CD8-positive, alpha-beta memory T cell (primary cell): ENCODE measurements at places on chromosomes 11 and 22.

DNA sequence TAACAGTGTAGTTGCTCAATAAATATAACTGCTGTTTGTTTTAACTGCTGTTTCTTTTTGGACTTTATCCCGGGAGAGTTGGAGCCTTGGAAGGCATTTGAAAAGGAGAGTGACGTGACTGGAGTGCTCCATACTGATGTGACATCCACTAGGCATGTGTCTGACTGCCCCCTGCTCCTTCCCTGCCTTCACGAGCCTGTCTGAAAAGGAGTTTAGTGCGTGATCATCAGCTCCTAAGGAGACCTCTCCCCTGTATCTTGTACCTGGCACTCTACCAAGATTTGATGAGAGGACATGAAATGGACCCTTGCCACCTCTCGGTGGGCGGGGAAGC lies 22.9 kb downstream of the ZBTB16 start:
- DNase-seq, result no peak

- no peak for DNase-seq
Observed at GRCh38 chr22:36068776-36069344, 40.2 kb upstream of the RBFOX2 start.

GRCh38 chr11:68146010-68146540 lies 24.9 kb upstream of the CHKA start:
- no peak for DNase-seq

DNA sequence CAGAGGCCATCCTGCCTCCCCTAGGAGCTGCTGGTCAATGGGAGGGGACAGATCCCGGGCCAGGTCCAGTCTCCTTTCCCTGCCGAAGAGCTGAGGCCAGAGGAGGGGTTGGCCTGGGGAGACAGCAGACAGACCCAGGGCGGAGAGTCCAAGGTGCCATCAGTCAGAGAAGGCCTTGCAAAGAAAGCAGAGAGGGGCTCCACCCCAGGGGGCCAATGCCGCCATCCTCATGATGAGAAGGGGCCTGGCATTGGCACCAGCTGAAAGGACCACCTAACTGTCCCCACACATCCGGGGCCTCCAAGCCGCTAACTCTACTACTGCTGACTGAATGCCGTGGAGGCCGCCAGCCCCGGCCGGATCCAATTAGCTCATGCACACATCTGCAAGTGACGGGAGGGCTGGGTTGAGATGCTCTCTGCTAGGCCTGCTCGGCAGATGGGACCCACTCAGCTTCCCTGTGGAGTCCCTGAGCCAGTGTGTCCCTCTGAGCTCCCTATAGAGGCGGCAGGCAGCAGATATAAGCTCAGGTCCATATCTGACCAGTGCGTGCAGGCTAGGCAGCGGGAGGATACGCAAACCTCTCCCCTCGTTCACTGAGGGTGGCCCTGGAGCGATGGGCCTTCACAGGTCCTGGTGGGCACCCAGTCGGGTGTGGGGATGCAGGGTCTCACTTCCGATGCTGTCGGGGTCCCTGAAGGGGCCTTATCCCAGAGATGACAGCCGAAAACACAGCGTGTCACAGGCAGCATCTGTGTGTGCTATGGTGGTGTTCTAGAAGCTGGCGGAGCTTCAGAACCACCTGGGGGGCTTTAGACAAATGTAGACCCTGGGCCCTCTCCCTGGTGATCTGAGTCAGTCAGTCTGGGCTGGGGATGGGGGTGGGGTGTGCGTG lies 183.9 kb downstream of the CTTN start:
- no peak for DNase-seq

DNA sequence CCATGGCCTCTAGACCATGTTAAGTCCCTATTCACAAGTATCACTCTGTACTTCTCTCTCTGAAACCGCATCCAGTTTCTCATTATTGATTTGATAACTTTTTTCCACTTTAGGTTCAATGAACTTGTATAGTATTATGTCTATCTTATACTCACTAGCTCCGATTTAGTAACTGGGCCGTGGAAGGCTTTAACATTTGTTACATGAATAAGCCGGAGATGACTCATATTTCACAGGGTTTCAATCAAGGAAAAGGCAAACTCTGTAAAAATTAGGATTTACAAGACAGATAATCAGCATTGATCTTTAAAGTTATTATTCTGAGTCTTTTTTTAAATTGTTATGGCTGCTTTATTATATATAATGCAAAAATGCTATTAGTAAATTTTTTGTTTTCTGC lies 662.2 kb upstream of the CNTN5 start:
- DNase-seq, result no peak

DNA sequence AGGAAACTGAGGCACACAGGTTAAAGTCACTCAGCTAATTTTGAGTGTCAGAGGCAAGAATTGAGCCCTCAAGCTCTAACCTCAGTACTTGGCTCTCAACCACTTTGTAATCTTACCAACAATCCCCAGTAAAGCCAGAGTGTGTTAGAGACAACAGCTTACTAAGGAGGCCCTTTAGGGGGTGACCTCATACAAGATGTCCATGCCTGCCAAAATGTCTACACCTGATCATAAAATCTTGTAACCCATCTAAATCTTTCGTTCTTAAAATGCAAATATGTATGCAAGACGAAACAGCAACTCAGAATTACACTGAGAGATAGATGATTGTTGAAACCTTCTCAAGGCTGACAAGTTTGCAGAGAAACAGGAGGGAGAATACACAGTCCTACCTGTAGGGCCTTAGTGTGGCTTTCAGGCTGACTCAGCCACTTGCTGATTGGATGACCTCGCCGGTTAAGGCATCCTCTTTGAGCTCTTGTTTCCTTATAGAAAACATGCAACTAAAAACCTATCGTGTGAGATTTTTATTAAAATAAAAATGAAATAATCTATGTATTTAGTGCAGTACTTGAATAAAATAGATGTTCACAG lies 143.2 kb downstream of the OPCML start:
- DNase-seq, result no peak

DNA sequence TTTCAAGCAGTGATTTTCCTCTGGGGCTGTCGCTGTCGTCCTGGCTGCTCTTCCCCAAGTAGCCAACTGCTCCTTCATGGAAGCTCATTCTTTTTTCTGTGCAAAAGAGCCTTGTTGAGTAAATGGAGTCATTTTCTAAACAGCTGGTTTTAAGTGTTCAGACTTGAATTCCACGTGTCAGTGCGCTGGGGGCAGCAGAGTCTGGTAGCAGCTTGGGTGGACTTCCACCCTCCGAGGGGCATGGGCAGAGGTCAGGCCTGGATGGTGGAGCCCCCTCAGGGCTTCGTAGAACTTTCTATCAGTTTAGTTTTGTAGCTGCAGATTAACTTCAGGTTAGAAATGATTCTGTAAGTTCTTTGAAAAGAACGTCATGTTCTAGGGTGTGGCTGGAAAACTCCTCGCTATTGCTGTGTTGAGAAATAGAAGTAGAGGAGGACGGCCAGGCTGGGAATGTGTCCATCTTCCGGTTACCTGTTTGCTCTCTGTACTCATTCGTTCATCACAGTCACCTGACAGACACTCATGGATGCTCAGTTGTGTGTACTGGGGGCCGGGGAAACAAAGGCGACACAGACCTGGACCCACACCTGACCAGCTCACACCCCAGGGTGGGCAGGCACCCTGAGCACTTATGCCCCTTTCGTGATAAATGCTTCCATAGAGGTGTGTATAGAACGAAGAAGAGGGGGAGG lies 270.7 kb downstream of the TBC1D22A start:
- DNase-seq, result no peak

DNA sequence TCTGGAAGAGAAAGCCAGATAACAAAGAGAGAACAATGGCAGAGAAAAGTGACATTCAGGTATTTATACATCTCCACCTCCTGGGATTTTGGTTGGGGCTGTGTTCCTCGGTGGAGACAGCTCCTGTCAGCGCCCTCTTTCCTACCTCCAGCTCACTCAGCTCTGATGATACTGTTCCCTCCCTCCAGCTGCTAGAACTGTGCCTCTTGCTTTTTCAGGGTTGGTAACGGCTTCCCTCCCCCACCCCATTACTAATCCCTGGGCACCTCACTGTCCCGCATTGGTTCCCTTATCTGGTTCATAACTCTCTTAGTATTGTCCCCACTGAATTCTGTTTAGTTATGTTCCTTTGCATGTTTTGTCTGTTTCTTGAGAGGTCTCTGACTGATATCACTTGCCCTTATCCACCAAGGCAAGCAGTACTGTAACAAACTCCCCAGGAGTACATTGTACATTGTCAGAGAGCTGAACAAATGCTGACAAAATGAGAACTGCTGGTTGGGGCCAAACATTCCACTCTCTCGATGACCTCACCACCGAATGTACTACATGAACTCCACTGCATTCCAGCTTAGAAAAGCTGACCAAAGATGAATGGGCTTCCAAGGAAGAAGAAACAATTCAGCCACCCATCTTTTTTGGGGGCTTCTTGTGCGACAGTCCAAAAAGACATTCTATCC lies 5.7 kb upstream of the FBXO3 start:
- no peak for DNase-seq

DNA sequence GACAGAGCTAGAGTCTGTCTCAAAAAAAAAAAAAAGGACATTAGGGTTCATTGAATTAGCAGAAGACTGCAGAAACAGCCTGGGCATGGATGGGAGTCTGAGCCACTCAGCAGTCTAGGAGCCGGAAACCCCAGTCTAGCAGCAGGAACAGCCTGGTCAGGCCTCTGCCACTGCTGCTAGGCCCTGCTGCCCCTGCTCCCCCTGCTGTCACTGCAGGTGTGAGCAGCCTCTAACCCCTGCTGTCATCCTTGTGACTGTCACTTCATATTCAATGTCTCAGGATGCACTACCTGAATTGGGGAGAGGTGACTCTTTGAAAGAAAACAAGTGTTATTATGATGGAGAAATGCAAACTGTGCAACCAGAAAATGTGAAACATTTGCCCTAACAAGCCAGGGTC lies 7.0 kb upstream of the DDX17 start:
- DNase-seq, result peak; percentile 61

DNA sequence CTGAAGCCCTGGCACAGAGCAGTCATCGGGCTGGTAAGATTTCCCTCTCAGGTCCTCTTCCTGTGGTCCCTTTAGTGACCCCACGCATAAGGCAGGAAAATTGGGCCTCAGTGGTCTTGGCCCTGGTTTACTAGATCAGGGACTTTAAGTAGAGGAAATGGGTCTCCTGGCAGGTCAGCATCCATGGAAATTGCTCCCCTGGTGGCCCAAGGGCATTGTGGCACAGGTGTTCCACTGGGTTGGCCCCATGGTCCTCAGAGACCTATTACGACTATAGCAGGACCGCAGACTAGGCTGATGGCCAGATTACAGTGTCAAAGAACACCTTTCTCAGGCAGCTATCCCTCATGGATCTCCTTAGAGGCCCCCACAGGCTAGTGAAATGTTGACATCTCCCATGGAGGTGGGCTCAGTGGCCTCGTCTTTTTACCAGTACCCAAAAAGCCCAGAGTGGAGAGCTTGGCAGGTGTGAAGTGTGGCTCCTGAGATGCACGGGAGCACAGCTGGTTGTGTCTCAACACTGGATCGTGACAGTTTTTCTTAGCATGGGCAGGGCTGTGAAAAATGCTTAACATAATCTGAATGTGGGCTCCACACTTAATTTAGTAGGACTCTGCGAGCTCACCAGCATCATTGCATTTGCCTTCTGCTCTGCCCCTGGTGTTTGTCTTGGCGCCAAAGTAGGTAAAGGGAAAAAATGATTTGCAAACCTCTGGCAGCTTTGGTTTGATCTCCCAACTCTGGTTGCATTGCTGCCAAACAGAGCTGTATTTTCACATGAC lies 74.2 kb downstream of the ZBTB16 start:
- no peak for DNase-seq

GRCh38 chr22:46150655-46151477 lies 540 bp downstream of the PPARA start:
- peak; percentile 75 for DNase-seq

DNA sequence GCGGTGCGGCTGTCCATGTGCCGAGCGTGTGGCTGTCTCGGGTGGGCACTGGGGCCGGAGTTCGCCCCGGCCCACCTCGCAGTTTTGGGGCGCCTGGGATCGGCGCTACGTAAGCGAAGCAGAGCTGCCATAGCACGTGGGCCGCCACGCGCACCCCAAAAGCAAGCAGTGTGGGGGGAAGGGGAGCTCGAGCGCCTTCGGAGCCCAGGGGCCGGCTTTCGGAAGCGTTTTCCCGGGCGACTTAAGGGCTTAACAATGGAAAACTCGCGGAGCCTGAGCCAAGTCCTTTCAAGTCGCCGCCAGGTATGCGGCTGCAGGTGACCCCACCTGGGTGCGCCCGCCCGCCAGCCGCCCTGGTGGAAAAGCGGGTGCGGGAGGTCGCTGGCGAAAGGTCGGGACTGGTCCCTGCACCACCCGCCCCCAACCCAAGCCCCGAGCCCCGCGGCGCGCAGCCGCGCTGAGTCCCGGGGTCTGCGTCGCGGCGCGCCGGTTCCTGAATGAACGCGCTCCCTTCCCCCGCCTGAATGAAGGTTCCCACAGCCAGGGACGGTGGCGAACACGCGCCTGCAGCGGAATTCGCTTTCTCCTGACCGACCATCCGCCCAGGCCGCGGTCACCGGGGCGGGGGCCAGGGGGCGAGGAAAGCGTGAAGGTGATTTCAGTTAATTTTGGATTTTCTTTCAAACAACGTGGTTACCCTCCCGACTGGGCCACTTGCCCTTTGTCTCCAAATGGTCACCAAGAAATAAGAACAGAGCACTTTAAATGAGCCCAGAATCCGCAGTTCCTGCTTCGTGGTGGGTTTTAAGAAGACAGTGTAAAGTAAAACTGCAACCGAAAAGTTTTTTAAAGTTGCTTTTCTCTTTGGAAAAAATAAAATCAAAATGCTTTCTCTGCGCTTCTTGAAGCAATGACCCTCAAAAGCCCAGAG lies 2.8 kb upstream of the CCND1 start:
- no peak for DNase-seq

DNA sequence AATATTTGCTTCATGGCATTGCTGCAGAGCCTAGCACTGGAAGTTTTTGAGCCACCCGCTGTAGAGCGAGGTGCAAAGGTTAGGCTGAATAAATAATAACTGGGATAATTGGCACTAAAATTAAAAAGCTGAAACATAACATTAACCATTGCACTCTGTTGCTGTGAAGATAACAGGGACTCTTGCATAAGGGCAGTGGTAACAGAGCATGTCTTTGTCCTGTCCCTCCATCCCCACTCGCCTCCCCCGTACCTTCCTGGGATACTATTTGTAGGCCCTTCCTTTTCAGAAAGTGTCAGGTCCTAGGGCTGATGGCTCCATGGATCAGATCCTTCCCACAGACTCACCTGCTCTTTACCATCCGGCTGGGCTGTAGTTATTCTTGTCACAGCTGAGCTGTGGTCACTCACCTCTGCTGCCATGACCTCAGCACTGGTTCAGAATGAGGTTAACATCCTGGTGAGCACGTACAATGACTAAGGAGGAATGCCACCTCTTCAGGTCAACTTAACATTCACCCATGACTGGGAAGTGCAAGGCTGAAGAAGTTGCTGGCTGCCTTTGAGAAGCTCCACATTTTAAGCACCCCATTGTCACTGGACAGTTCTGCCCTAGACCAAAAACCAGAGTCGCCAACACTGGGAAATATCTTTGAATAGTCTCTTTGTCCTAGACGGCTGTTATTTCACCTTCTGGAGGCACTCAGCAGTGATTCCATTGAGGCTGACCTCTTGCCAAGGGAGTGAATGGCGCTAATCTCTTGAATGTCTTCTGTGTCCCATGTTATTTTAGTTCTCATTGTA lies 103.2 kb upstream of the KIRREL3 start:
- no peak for DNase-seq
